ENCODE measurements at places on chromosomes 2 and 18. TPM values are rescaled to one million over a fixed set of nuclear protein-coding genes. Genes with fewer than 3 reads are reported as not detected.

KLHL41 gene
- total RNA-seq, result not detected

- peak; percentile 32 for DNase-seq
- peaks cover 7% of the 10 kb centered on the region for H3K4me1 ChIP-seq
- H3K36me3 ChIP-seq, result no peaks in the 10 kb centered on the region
- H3K27me3 ChIP-seq, result peaks cover 2% of the 10 kb centered on the region
- H3K27ac ChIP-seq, result no peak overlapping the region
- H3K4me3 ChIP-seq, result no peak overlapping the region
These were observed 52.6 kb downstream of the SH2D6 start for GRCh38 chr2:85470850-85471800.

ANKRD12 gene
- total RNA-seq, result 68.9 TPM

- H3K27ac ChIP-seq, result no peak overlapping the region
- H3K36me3 ChIP-seq, result no peaks in the 10 kb centered on the region
- H3K4me3 ChIP-seq, result no peak overlapping the region
- DNase-seq, result no peak
- no peaks in the 10 kb centered on the region for H3K4me1 ChIP-seq
These were observed 92.8 kb upstream of the NEDD4L start for GRCh38 chr18:57951117-57951796.

- DNase-seq, result no peak
- H3K36me3 ChIP-seq, result no peaks in the 10 kb centered on the region
- H3K27ac ChIP-seq, result no peak overlapping the region
- H3K27me3 ChIP-seq, result no peaks in the 10 kb centered on the region
- H3K4me3 ChIP-seq, result no peak overlapping the region
These were observed 55.2 kb downstream of the DLGAP1 start for GRCh38 chr18:4399929-4400328.

- no peak overlapping the region for H3K4me3 ChIP-seq
- H3K27ac ChIP-seq, result peak overlapping the region; percentile 22
- peak; percentile 80 for DNase-seq
- peaks cover 27% of the 10 kb centered on the region for H3K4me1 ChIP-seq
These were observed 232.8 kb downstream of the DYM start for GRCh38 chr18:49227441-49228165.

- no peaks in the 10 kb centered on the region for H3K36me3 ChIP-seq
- DNase-seq, result no peak
- no peaks in the 10 kb centered on the region for H3K27me3 ChIP-seq
- H3K27ac ChIP-seq, result no peak overlapping the region
- no peak overlapping the region for H3K4me3 ChIP-seq
These were observed 35.0 kb downstream of the NEDD4L start for GRCh38 chr18:58078889-58079573.

DNA sequence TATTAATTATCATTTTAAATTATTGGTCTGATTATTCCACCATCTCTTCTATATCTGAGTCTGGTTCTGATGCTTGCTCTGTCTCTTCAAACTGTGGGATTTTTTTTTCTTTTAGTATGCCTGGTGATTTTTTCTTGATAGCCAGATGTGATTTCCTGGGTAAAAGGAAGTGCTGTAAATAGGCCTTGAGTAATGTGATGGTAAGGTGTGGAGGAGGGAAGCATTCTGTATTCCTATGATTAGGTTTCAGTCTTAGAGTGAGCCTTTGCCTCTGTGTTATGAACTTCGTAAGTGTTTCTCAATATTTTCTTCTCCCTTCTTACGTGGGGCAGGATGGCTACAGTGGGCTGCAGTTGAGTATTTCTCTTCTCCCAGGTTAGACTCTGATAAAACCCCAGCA lies 103.0 kb downstream of the EHBP1 start:
- H3K27ac ChIP-seq, result no peak overlapping the region
- H3K27me3 ChIP-seq, result no peaks in the 10 kb centered on the region
- H3K4me3 ChIP-seq, result no peak overlapping the region
- no peak for DNase-seq

UGT1A1 gene
- not detected for total RNA-seq

GRCh38 chr2:195368249-195369217 lies 288.5 kb upstream of the SLC39A10 start:
- DNase-seq, result no peak
- H3K4me3 ChIP-seq, result no peak overlapping the region
- no peaks in the 10 kb centered on the region for H3K27me3 ChIP-seq
- H3K36me3 ChIP-seq, result peaks cover 7% of the 10 kb centered on the region

GCG gene
- total RNA-seq, result not detected

DNA sequence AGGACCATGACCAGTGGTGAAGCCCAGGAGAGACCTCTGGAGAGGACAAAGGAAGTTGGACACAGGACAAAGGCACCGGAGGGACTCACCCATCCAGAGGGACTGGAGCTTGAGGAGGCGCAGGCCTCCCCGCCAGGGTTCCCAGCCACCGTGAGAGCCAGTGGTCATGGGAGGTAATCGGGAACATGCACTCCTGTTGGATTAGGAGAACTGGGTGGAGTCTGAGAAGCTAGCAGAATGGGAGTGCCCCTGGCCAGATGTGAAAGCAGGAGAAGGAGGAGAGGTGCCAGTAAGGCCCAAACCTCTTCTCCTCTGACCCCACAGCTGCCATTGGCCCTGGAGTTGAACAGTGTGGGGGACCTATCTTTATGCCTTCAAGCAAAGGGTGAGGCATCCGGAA lies 20.3 kb downstream of the POU3F3 start:
- DNase-seq, result no peak
- H3K27ac ChIP-seq, result no peak overlapping the region
- no peaks in the 10 kb centered on the region for H3K36me3 ChIP-seq
- no peak overlapping the region for H3K4me3 ChIP-seq

DNA sequence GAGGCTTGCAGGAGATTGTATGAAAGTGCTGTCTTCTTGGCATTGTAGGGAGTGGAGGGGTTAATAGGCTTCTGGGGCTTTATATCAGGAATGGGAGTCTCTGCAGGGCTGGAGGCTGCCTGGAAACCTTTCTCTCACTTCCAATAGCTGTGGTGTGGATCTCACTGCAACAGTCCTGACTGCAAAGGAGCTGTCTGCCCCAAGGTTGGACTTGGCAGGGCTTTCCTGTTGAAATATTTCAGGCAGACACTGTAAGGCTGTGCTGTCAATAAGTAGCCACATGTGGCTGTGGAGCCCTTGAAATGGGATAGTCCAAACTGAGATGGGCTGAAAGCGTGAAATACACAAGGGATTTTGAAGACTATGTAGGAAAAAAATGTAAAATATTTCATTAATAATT lies 399.1 kb upstream of the SPRED2 start:
- H3K27me3 ChIP-seq, result no peaks in the 10 kb centered on the region
- no peak overlapping the region for H3K27ac ChIP-seq
- H3K36me3 ChIP-seq, result no peaks in the 10 kb centered on the region
- no peak for DNase-seq
- H3K4me1 ChIP-seq, result no peaks in the 10 kb centered on the region
- no peak overlapping the region for H3K4me3 ChIP-seq

PJVK gene
- 0.99 TPM for total RNA-seq

GRCh38 chr2:86788881-86789686 lies 1.6 kb downstream of the CD8A start:
- H3K27ac ChIP-seq, result peak overlapping the region; percentile 99
- H3K36me3 ChIP-seq, result peaks cover 74% of the 10 kb centered on the region
- peaks cover 63% of the 10 kb centered on the region for H3K4me1 ChIP-seq

DNA sequence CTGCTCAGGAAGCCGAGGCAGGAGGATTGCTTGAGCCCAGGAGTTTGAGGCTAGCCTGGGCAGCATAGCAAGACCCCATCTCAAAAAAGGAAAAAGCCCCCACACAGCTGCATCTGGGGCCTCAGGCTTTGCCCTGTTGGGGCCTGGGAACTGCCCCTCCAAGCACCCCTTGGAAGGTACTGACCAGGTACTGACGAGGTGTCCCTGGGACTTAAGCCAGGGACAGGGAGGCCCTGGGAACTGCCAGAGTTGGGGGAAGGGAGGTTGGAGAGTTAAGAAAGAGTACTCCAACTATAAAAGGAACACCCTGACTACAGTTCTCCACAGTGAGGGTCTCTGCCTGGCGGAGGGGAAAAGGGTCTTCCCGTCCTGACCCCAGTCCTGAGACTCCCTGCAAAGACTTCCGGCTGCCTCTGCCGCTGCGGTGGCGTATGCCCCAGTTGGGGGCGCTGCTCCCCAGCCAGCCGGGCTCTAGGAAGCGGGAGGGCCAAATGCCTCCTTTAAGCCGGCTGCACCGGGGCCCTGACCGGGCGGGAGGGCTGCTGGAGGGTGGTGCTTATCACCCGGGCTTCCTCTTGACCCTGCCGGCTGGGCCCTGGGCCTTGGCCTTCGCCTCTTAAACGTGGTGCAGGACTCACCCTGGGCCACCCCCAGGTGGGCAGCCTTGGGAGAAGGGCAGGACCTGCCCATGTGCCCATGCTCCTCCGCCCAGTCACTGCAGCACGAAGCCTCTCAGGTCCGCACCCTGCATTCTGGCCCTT lies 12.8 kb downstream of the SLC30A3 start:
- no peak overlapping the region for H3K27ac ChIP-seq
- H3K4me3 ChIP-seq, result no peak overlapping the region
- peak; percentile 70 for DNase-seq
- H3K27me3 ChIP-seq, result peaks cover 2% of the 10 kb centered on the region
- no peaks in the 10 kb centered on the region for H3K36me3 ChIP-seq
- H3K4me1 ChIP-seq, result no peaks in the 10 kb centered on the region

Data from activated CD8-positive, alpha-beta T cell treated with anti-CD3 and anti-CD28 coated beads, Interleukin-2, amount 10 ng/mL, durations not matched to agents 7 days and 5 days (primary cell).